Astrocyte of the spinal cord (primary cell): ENCODE measurements at places on chromosomes 6 and 20.
A peak's percentile ranks its signal among the peaks of the same experiment; 100 is the strongest.

DNA sequence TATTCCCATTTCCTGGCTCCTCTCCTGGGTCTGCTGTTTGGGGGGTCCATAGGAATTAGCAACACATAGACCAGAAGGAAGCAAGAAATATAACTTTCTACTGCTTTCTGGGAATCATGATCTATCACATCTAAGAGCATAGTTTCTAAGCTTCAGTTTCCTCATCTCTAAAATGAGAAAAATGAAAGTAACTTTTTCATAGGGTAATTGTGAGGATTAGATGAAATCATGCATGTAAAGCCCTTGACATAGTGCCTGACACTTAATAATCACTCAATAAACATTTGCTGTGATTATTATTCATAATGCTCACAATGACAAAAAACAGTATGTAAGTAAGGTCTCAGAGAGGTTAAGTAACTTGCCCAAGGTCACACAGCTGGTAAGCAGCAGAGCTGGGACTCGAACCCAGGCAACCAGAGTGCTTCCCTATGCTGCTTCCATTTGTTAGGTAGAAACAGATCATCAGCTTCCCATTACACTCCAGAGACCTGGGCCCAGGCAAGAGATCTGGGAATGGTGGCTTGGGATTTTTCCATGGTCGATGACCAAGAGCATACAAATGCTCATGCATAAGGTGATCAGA is 86.6 kb upstream of the MAFB start:
- no peak for DNase-seq

DNA sequence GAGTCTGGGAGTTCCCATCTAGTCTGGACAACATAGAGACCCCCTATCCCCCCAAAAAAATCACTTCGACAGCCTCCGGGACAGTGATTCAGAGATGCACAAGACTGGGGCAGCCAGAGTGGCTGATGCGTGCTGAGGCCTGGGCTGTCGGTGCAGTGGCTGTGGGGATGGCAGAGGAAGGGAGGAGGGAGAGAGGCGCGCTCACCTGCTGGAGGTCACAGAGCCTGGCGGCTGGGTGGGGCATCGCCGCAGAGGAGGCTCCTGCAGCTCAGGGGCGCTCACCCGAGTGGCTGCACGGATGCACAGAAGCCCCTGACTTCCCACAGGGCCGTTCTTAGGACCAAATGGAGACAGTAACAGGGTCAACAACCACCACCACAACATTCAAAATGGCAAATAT is 182.8 kb downstream of the SMOC2 start:
- no peak for DNase-seq

- DNase-seq, result no peak
Measured at GRCh38 chr6:99882128-99882702, 111.8 kb downstream of the MCHR2 start.

DNA sequence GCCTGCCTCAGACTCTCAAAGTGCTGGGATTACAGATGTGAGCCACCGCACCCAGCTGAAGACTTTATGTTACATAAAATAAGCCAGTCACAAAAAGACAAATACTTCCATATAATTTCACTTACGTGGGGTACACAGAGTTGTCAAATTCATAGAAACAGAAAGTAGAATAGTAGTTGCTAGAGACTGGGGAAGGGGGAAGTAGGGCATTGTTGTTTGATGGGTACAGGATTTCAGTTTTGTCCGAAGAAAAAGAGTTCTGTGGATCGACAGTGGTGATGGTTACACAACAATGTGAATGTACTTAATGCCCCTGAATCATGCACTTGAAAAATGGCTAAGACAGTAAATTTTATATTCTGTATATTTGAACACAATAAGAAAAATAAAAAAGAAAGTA is 41.6 kb upstream of the ANKEF1 start:
- DNase-seq, result no peak

DNA sequence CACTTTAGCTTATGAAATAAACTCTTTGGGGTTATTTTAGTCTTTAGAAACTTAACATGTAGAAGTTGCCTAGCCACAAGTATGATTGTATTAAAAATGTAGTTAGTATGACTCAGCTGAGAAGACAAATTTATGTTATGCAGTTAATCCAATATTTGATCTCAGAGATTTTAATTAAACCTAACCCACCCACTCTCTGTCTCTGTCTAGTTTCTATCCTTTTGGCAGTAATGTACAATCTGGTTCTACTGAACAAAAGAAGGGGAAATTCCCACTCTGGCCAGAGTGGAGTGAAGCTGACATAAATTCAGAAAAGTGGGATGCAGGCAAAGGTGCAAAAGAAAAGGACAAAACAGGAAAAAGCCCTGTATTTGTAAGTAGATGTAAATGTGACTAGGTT is 36.4 kb downstream of the ADGB start:
- DNase-seq, result no peak

DNA sequence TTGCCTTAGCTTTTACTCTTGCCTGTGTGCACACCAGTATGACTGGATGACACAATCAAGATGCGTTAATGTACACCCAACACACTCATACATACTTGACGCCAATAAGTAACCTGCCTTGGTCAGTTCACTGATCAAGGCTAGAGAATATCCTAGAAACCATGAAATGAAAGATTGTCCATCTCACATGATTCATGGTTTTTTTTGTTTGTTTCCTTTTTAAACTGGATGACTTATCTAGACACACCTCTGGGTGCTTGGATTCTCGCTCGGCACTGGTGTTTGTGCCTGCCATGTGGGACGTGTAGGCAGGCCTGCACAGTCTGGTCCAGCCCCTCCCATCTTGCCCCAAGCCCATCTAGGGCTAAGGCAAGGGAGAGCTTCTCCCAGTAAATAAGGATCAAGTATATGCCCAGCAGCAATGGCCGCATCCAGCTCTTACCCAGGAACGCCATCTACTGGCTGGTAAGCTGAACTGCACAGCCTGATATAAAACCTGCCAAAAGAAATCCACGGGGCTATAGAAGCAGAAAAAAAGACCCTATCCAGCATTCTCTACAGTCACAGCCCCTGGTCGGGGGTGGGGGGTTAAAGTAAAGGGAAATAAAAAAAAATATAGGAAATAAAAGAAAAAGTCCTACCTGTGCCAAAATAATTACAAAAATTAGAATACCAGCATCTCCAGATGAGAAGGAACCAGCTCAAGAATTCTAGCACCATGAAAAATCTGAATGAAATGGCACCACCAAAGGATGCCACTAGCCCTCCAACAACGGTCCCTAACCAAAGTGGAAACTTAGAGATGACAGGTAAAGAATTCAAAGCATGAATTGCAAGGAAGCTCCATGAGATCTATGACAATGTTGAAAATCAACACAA is 73.3 kb downstream of the OTOR start:
- DNase-seq, result peak; percentile 7

- DNase-seq, result no peak
Measured at GRCh38 chr6:160198606-160199211, 59.9 kb downstream of the SLC22A2 start.

- no peak for DNase-seq
Measured at GRCh38 chr6:114343782-114344144, 940 bp upstream of the HS3ST5 start.

DNA sequence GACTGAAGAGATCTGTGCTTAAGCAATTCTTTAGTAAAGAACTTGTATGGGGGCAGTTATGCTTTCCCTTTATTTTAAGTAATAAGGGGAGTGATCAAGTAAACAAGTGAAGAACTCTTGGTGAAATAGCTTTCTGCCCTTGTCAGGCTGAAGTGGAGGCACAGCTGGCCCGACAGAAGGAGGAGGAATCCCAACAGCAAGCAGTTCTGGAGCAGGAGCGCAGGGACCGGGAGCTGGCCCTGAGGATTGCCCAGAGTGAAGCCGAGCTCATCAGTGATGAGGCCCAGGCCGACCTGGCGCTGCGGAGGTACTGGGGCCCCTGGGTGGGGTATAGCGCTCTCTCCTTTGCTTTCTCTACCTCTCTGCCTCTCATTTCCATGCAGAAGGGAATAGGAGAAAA is 143.3 kb downstream of the MYO6 start:
- no peak for DNase-seq

DNA sequence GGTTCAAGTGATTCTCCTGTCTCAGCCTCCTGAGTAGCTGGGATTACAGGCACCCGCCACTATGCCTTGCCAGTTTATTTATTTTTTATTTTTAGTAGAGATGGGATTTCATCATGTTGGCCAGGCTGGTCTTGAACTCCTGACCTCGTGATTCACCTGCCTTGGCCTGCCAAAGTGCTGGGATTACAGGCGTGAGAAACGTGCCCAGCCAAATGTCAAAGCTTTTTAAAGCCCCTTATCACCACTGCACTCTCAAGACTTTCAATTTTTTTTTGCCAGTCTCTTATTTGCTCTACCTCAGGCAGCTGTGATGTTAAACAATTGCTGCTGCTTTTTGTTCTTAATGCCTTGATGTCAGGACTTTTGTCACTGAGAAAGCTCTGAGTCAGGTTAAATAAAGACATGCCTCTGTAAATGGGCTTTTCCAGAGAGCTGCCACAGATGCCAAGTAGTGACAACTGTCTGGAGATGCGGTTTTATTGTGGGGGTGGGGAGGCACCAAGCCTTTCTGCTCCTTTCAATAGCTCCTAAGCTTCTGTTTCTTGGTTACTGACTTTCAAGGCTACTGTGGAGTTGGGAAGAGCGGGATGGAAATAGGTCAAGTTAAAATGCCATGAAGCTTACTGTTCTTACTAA is 29.2 kb downstream of the RSPH3 start:
- no peak for DNase-seq

DNA sequence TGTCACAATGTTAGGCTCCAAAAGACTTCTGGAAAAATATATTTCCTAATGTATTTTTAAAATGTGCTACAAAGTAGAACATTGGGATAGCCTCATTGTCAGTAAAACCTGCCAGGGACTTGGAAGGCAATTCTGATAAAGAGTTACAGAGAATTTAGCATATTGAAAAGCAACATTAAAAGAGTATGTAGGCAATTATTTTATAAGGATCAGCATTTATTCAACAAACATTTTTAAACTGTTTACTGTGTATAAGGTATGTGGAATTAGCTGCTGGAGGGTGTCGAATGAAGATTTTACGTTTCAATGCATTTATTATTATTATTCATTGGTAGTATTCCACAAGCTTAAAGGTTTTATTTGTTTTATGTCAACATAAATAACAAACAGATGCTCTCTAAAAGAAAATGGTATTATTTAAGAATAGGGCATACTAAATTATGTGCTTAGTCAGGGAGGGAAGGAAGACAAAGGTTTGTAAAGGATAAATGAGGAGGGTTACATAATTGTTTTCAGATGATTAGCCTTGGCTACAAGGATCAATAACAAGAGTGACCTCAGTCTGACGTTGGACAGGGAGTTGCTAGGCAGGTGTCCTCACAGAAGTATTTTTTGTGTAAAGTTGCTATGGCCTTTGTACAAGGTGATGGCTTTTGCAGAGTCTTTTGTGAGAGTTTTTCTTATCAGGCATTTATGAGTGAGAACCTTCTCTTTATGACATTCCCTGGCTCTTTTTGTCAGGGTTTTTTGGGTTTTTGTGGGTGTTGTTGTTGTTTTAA is 313.4 kb upstream of the PLCB4 start:
- no peak for DNase-seq

GRCh38 chr6:97923249-97923648 is 640.2 kb upstream of the MMS22L start:
- DNase-seq, result no peak

DNA sequence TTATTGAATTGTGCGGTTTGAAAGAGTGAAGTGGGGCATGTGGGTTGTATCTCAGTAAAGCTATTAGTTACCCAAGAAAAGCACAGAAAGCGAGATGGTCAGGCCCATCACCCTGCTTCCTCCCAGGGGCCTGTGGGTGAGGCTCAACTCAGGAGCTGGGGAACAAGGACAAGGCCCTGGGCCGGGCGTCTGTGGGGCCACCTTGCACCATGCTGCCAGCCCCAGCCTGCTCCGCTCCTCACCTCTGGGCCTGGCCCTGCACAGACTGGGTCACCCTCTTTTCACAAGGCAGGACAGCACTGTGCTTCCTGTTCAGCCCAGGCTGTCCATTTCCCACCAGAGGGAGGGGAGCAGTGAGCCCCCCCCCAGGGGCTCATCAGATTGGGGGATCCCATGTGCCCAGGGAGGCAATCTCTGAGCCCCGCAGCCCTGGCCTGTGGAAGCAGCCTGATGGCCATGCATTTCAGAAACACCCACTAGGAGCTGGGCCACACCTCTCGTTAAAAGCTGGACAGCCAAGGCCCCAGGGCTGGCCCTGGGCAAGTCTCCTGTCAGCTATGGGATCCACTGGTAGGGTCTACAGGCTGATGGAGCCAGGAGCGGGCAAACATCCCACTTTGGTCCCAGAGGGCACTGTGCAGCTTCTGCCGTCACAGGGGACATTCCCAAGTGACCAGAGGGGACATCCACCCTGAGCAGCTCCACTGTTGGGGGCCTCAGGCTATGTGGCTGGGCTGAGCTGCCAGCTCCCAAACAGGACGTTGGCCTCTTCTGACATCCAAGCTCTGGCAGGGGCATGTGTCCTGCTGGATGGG is 55.9 kb downstream of the YTHDF1 start:
- DNase-seq, result no peak

DNA sequence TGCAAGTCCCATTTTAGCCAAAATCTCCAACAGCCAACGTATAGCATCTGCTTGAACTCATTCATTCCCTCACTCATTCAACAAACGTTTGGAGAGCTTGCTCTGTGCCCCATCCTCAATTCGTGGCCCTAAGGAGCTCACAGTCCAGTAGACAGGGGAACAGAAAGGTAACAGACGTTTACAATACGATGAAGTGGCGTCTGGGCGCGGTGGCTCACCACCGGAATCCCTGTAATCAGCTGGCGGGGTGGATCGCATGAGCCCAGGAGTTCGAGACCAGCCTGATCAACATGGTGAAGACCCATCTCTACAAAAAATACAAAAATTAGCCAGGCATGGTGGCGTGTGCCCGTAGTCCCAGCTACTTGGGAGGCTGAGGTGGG is 790 bp upstream of the E2F1 start:
- DNase-seq, result no peak

GRCh38 chr20:12410783-12411182 is 493.1 kb downstream of the BTBD3 start:
- no peak for DNase-seq

DNA sequence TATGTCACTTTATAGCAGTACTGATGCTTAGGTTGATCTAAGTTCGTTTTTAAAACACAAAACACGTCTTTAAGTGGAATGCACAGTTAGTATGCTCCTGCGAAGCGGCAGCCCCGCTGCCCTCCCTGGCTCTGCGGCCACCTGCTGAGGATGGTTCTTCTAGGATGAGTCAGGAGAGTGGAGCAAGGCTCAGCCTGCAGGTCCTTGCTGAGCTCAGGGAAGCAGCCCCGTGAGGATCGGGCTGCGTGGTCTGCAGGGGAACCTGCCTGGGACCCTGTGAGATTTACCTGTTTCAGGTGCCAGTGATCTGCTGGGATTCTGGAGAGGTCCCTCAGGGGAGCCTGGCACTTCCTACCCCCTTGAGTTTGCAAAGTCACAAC is 57.5 kb downstream of the SYNJ2 start:
- DNase-seq, result peak; percentile 92
